HFFc6 (cell line): ENCODE measurements at places on chromosomes 12 and 14. TPM values are rescaled to one million over a fixed set of nuclear protein-coding genes. Genes with fewer than 3 reads are reported as not detected.

DNA sequence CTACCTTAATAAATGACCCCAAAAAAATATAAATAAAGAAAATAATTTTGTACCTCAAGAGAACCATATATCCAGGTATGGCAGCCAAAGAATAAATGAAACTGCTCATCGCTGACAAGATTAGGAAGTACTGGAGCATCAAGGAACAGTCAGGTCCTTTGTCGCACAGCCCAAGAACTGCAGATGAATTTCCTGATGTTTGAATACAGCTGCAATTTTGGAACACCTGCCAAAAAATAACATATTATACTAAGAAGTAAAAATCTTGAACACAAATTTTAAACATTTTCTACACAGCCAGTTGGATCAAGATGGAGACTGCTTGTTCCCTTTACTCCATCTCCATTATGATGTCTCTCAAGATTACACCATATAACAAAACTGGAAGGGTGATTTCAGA lies 42.6 kb downstream of the SLCO1A2 start:
- no peaks in the 10 kb centered on the region for H3K36me3 ChIP-seq
- H3K27me3 ChIP-seq = peaks cover 1% of the 10 kb centered on the region
- DNase-seq = no peak
- peaks cover 3% of the 10 kb centered on the region for H3K4me1 ChIP-seq
- H3K4me3 ChIP-seq = no peak overlapping the region

GRCh38 chr14:58966997-58967396 lies 221.5 kb upstream of the DAAM1 start:
- no peaks in the 10 kb centered on the region; the same call in none of the 2 replicates for H3K27me3 ChIP-seq
- H3K4me1 ChIP-seq = no peaks in the 10 kb centered on the region
- H3K27ac ChIP-seq = no peak overlapping the region
- no peak overlapping the region for H3K4me3 ChIP-seq
- DNase-seq = no peak

BICDL1 gene
- 0.09 TPM in 1 of 3 replicates, not detected in the others for total RNA-seq

DNA sequence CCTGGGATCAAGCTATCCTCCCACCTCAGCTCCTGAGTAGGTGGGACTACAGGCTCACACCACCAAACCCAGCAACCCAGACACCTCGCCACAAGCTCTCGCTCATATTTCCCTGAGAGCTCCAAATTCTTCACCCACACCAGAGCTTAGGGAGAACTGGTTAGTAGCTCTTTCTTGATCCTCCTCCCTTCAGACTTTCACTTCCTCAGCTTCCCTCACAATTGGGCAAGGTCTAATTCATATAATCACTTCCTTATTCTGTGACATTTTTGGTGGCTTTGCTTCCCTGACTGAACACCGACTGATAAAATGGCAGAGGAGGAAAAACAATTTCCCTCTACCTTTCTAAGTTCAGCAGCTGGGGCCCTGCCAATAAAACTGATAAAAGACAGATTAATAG lies 88.5 kb downstream of the GXYLT1 start:
- DNase-seq = no peak
- peaks cover 5% of the 10 kb centered on the region; the same call in 1 of the 2 replicates for H3K27me3 ChIP-seq
- H3K36me3 ChIP-seq = no peaks in the 10 kb centered on the region
- no peaks in the 10 kb centered on the region for H3K4me1 ChIP-seq

DNA sequence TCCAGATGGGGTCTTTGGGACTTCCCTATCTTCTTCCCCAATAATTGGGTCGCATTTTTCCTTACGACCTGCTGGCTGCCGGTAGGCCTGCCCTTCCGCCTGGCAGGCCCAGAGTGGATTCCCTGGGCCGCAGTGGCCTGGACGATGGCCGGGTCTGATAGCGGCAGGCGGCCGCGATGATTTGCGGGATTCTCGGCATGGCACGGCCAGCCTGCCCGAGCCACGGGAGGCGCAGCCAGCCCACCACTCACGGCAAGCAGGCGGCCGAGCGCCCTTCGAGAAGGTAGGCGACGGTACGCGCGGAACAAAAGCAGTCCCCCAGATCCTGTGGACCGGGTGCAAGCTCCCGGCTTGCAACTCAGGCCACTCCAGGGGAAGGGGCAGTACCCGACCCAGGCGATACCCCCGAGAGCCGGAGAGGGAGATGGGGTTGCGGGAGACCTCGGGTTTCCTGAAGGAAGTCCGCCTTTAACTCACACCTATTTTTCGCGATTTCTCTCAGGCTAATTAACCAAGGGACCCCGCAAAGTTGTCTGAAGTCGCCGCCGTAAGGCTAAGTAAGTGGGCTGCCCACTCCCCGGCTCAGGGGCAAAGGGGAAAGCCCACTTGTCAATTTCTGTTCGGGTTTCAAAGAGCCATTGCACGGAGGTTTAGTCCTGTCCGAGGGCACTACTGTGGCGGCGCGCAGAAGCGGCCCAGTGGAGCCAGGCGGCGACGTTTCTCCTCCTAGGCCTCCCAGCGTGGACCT lies 1.4 kb upstream of the GSC start:
- no peaks in the 10 kb centered on the region for H3K4me1 ChIP-seq
- DNase-seq = no peak
- peaks cover 15% of the 10 kb centered on the region for H3K27me3 ChIP-seq
- no peak overlapping the region for H3K27ac ChIP-seq
- no peak overlapping the region for H3K4me3 ChIP-seq
- H3K36me3 ChIP-seq = peaks cover 14% of the 10 kb centered on the region

ARG2 gene
- total RNA-seq = 1.3 to 1.9 TPM (median 1.6 TPM) in 3 replicates

DNA sequence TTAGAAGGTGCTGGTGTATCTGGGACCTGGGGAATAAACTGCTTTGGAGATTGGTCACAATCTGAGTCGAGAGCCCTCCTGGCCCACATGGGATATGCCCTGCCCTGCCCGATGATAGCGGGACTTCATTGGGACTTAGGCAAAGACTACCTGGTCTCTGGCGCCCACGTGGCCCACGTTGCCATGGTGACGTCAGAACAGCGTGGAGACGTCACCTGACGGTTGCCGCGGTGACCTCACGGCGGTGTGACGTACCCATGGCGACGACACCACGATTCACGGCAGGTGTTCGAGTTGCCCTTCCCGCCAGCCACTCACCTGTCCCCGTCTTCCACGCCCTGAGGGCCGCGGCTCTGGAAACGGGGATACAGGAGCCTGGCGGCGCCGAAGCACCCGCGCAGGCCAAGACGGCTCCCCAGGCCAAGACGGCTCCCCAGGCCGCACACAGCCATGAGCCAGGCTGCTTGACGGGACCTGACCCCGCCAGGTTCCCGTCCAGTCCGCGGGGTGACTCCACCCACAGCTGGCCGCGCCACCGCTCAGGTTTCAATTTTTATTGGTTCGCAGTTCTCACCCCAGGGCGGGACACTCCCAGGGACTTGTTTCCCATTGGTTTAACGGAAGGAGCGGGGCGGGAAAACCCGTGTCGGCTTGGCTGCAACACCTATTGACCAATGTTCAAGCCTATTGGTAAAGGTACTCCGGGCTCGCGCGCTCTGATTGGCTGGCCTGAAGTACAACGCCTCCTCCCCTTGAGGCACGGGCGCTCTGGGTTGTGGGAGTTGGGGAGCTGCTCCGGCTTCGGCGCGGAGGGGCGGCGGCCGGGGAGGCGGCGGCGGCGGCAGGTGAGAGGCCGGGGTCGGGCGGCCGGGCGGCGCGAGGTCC lies at the start of the genes MMAB and MVK:
MMAB (minus strand) TSS at position 476 of the 885 bp plus-strand sequence; CDS start at position 452, 24 bp downstream.
MVK (plus strand) TSS at position 766 of the 885 bp plus-strand sequence. CDS start 1,029 bp downstream, outside the sequence.
- H3K27me3 ChIP-seq = peaks cover 1% of the 10 kb centered on the region
- peak within 1 kb of the TSS; percentile 88 for H3K27ac ChIP-seq
- peak; percentile 100 for DNase-seq
- peak within 1 kb of the TSS; percentile 91 for H3K4me3 ChIP-seq
- H3K36me3 ChIP-seq = no peaks in the 10 kb centered on the region
- peaks cover 21% of the 10 kb centered on the region for H3K4me1 ChIP-seq

- H3K36me3 ChIP-seq = no peaks in the 10 kb centered on the region
- no peaks in the 10 kb centered on the region for H3K27me3 ChIP-seq
- no peak for DNase-seq
- H3K27ac ChIP-seq = no peak overlapping the region
Measured at GRCh38 chr14:87111741-87112140, 881.2 kb downstream of the GALC start.

RTRAF gene
- 165 to 191 TPM (median 179 TPM) in 3 replicates for total RNA-seq

GRCh38 chr14:94383777-94384176 lies 4.6 kb downstream of the SERPINA1 start:
- H3K4me3 ChIP-seq = no peak overlapping the region
- DNase-seq = no peak
- no peak overlapping the region for H3K27ac ChIP-seq

- H3K27me3 ChIP-seq = no peaks in the 10 kb centered on the region
- no peak for DNase-seq
- H3K27ac ChIP-seq = peak overlapping the region; percentile 17; the same call in 1 of the 2 replicates
- H3K4me1 ChIP-seq = peaks cover 28% of the 10 kb centered on the region
Measured at GRCh38 chr14:88547386-88547780, 7.4 kb downstream of the PTPN21 start.

DNA sequence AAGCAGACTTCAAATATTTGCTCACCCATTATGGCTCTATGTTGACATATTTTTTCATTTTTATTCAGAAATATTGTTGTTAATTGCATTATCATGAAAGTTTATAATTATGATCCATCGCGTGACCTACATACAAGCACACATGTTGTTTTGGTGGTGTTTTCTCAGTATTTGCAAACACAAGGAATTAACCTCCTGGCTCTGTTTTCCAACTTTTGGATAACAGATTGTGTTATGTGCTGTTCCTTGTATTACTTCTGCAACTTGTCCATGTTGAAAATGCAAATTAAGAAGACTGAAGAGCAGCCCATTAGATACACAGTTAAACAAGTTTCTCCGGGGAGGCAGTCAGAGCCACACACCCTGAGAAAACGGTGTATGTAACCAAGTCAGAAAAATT lies 201.2 kb downstream of the SEC23A start:
- no peaks in the 10 kb centered on the region for H3K36me3 ChIP-seq
- DNase-seq = no peak
- no peak overlapping the region for H3K27ac ChIP-seq
- no peak overlapping the region for H3K4me3 ChIP-seq
- no peaks in the 10 kb centered on the region for H3K4me1 ChIP-seq

DNA sequence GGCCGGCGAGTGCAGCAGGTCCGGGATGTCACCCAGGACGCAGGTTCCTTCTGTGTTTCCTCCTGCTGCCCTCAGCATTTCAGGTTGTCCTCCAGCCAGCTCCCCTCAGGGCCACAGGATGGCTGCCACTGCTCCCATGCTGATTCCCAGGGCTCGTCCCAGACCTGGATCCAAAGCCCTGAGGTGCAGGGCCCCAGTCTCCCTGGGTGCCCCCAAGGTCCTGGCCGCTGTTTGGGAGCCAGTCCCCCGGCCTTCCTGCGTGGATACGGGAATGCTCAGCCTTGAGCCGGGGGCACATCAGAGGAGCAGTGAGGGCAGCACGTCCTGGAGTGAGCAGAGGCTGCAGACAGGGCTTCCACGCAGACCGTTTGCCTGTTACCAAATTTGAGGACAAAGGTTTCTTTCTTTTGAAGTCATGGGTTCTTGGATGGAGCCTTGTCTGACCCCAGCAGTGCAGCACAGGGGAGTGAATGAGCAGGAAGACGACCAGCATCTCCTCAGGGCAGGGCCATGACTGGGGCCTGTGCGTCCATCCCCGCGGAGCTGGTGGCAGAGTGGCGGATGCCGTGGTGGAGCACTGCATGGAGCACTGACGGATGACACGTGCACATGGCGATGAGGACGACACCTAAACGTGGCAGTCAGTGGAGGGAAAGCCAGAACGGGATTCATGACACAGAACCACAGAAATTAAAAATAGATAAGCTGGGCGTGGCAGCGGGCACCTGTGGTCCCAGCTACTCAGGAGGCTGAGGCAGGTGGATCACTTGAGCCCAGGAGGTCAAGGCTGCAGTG lies 12.5 kb upstream of the CACNA2D4 start:
- no peak overlapping the region for H3K27ac ChIP-seq
- peaks cover 39% of the 10 kb centered on the region for H3K27me3 ChIP-seq
- H3K36me3 ChIP-seq = no peaks in the 10 kb centered on the region
- H3K4me1 ChIP-seq = peaks cover 12% of the 10 kb centered on the region

- H3K4me1 ChIP-seq = peaks cover 4% of the 10 kb centered on the region
- H3K4me3 ChIP-seq = no peak overlapping the region
- H3K36me3 ChIP-seq = peaks cover 5% of the 10 kb centered on the region
Measured at GRCh38 chr14:80751285-80751684, 190.3 kb downstream of the CEP128 start.

DNA sequence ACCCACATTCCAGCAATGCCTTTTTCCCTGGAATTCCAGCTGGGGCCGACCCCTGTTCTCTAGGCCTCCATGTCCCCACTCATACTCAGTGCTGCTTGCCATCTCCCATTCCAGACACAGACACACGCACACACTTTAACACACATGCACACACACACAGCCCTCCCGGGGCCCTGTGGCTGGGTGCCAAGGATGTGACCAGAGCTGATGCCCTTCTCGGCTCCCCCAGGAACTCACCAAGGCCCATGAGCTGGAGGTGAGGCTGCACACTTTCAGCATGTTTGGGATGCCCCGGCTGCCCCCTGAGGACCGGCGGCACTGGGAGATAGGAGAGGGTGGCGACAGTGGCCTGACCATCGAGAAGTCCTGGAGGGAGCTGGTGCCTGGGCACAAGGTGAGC lies 4.3 kb downstream of the PLEKHG6 start:
- no peak for DNase-seq
- H3K27me3 ChIP-seq = peaks cover 14% of the 10 kb centered on the region
- peaks cover 11% of the 10 kb centered on the region for H3K4me1 ChIP-seq

CBLN3 gene
- total RNA-seq = 3.0 to 4.7 TPM (median 3.7 TPM) in 3 replicates

SIX1 gene
- total RNA-seq = 4.5 to 5.9 TPM (median 5.2 TPM) in 3 replicates

GRCh38 chr14:99540196-99541032 lies 59.2 kb downstream of the CCNK start:
- peaks cover 6% of the 10 kb centered on the region for H3K27me3 ChIP-seq
- H3K36me3 ChIP-seq = no peaks in the 10 kb centered on the region
- DNase-seq = no peak
- no peak overlapping the region for H3K4me3 ChIP-seq

- DNase-seq = no peak
- H3K36me3 ChIP-seq = peaks cover 21% of the 10 kb centered on the region
- H3K4me3 ChIP-seq = peak overlapping the region; percentile 87
- no peak overlapping the region for H3K27ac ChIP-seq
- H3K4me1 ChIP-seq = peaks cover 65% of the 10 kb centered on the region
- peaks cover 8% of the 10 kb centered on the region; the same call in 1 of the 2 replicates for H3K27me3 ChIP-seq
Measured at GRCh38 chr12:57549203-57549908, 488 bp upstream of the KIF5A start.

DEGS2 gene
- total RNA-seq = not detected in 3 replicates

MGP gene
- total RNA-seq = not detected in 3 replicates

GRCh38 chr14:99568567-99569560 lies 35.1 kb downstream of the CCDC85C start:
- H3K27me3 ChIP-seq = no peaks in the 10 kb centered on the region; the same call in 1 of the 2 replicates
- H3K36me3 ChIP-seq = no peaks in the 10 kb centered on the region
- H3K27ac ChIP-seq = peak overlapping the region; percentile 33; the same call in 1 of the 2 replicates
- no peak overlapping the region for H3K4me3 ChIP-seq
- DNase-seq = peak; percentile 65
- H3K4me1 ChIP-seq = peaks cover 71% of the 10 kb centered on the region

DNA sequence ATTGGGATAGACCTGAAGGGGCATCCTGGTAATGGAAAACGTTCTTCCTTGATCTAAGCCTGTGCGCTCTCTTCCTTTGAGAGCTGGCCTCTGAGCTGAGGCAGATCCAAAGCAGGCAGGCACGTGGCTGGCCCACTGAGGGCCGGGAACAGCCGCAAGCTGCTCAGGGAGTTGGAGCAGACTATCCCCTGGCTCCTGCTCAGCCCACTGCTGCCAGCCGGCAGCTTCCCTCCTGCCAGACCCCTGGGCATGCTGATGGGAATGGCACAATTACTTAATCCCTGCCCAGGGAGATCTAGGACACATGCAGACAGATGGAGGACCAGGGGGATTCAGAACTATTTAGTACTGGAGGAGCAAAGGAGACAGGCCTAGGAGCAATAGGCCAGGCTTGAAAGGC lies 14.4 kb downstream of the NEUROD4 start:
- no peaks in the 10 kb centered on the region for H3K4me1 ChIP-seq
- H3K36me3 ChIP-seq = no peaks in the 10 kb centered on the region
- H3K4me3 ChIP-seq = no peak overlapping the region

- H3K4me3 ChIP-seq = no peak overlapping the region
- H3K27me3 ChIP-seq = peaks cover 1% of the 10 kb centered on the region; the same call in 1 of the 2 replicates
- peaks cover 33% of the 10 kb centered on the region for H3K36me3 ChIP-seq
- DNase-seq = no peak
Measured at GRCh38 chr14:75469606-75470237, 41.9 kb downstream of the JDP2 start.
